GM23338 (cell line): ENCODE measurements at places on chromosomes 11 and 22. TPM values are rescaled to one million over a fixed set of nuclear protein-coding genes. Genes with fewer than 3 reads are reported as not detected.
A peak's percentile ranks its signal among the peaks of the same experiment; 100 is the strongest.

OR5M10 gene
- not detected in 2 replicates for total RNA-seq

LINC01488 gene
- total RNA-seq: not detected in 2 replicates

DUSP8 gene
- total RNA-seq: 1.1 and 3.3 TPM in 2 replicates

PIH1D2 gene
- 0.16 and 0.80 TPM in 2 replicates for total RNA-seq

PRR5L gene
- total RNA-seq: 6.6 and 8.9 TPM in 2 replicates

KRTAP5-7 gene
- total RNA-seq: not detected in 2 replicates

UBQLNL gene
- 0.35 and 0.52 TPM in 2 replicates for total RNA-seq

KCNQ1 gene
- 0.87 and 1.2 TPM in 2 replicates for total RNA-seq

SCGB1D2 gene
- not detected in 2 replicates for total RNA-seq

USP47 gene
- 32.1 and 36.7 TPM in 2 replicates for total RNA-seq

DNA sequence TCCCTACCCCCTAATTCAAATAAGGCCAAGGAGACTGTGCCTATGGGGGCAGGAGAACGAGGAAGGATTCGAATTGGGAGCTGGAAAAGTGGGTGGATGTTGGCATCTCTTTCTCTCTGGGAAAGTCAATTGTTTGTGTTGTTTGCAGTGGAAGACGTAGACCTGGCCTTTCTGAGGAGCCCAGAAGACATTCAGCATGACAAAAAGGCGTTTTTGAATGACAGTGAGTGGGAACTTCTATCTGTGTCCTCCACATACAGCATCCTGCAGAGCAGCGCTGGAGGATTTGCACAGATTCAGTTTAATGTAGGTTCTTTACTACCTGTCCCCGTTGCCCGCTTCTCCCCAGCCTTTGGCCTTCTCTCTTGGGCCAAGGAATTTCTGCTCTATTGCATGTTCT, 28.2 kb downstream of the HTR3B start:
- peak; percentile 64 for DNase-seq

DNA sequence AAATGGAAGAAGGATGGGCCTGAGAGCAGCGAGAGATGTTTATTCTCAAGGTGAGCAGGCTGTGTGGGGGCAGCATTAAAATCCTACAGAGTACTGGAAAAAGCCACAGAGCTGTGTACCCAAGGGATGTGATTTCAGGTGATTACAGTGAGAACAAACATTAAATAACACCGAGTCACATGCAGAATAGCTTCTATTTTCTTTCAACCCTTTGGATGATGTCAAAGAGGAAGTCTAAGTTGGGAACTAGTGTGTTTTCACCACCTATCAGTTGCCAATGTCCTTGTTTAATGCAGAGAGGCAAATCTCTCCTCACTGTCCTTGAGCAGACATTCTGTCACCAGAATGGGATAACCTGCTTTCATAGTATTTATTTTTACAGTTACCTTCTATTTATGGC, 379.6 kb upstream of the NARS2 start:
- DNase-seq: no peak

DNA sequence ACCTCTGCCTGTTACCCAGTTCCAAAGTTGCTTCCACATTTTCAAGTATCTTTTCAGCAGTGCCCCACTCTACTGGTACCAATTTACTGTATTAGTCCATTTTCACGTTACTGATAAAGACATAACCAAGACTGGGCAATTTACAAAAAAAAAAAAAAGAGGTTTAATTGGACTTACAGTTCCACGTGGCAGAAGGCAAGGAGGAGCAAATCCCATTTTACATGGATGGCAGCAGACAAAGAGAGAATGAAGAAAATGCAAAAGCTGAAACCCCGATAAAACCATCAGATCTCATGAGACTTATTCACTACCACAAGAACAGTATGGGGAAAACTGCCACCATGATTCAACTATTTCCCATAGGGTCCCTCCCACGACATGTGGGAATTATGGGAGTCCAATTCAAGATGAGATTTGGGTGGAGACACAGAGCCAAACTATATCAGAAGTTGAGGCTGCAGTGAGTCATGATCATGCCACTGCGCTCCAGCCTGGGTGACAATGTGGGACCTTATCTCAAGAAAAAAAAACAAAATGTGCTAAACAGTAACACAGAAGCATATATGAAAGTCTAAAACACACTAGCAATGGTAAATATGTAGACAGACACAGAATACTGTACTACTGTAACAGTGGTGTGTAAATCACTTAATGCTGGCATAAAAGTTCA, 190.3 kb upstream of the ZC3H12C start:
- no peak for DNase-seq

DNA sequence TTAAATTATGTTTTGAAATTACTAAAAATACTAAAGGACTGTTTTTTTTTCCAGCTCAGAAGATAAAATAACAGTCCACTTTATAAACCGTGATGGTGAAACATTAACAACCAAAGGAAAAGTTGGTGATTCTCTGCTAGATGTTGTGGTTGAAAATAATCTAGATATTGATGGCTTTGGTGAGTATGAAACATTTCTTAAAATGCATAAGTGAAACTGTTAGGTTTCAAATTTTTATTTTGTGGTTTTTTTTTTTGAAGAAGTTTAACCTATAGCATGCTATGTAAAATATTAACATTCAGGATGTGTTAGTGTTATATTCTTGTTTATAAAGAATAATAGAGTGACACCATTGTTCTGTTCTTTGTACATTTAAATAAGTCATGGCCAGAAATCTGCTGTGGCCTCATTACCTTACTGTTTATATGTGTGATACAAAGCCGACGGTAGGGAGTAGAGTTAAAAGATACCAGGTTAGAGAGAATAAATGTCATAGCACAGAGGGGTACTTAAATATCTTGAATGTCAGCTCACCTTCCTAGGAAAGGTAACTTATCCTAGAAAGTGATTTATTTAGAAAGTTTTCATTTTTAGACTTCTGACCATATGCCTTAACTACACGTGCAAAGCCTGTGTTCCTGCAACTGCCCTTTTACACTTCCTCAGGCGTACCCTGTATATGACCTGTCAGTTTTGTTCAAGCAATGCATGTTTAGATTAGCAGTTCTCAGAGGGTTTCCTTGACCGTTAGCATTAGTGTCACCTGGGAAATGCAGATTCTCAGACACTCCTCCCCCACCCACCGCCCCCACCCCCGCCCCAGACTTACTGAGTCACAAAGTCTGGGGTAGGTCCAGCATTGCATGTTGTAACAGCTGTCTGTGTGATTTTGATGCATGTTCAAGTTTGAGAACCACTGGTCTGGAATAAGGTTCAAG, 6.3 kb downstream of the FDX1 start:
- no peak for DNase-seq

DNA sequence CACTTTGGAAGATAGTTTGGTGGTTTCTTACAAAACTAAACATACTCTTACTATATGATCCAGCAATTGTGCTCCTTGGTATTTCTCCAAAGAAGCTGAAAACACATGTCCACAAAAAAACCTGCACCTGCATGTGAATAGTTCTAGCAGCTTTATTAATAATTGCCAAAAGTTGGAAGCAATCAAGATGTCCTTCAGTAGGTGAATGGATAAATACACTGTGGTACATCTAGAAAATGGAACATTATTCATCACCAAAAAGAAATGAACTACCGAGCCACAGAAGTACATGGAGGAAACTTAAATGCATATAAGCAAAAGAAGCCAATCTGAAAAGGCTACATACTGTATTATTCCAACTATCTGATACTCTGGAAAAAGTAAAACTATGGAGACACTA, 569.1 kb upstream of the CCDC90B start:
- no peak for DNase-seq

- DNase-seq: peak; percentile 95
Observed at GRCh38 chr11:125941619-125942611, 3.9 kb upstream of the VSIG10L2 start.

DNA sequence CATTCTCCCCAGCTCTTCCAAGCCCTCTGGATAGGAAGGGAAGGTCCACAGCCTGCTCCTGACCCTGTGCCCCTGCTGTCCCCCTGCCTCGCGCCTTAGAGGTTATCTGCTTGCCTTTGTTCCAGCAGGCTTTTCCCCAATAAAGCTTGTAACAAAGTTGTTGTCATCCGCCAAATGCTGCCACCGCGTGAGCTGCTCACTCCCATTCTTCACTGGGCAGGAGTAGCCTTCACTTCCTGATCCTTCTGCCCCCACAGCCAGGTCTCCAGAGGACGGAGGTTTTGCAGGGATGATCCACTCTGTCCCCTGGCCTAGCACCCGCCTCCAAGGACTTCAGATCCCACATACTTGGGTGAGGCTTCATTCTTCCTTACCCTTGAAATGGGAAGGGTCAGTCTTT, 94.0 kb upstream of the RASSF10 start:
- no peak for DNase-seq

DNA sequence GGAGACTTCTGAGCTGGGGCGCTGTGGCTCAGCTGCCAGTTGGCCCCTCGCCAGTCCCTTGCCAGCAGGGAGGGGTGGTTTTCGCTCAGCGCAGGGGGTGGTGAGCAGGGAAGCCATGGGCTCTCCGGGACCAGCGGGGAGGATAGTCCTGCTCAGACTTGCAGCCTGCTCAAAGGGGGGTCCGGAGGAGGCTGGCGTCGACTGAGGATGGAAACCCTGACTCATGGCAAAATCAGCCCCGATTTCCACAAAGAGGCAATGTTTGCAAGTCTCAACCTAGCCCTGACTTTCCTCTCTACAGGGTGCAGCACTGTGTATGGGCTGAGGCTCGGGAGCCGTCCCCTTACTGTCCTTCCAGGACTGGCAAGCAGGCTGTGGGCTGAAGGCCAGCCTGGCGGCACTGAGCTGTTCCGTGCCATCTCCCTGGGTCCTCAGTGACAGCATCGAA, 35.1 kb downstream of the FBLN1 start:
- DNase-seq: no peak

DNA sequence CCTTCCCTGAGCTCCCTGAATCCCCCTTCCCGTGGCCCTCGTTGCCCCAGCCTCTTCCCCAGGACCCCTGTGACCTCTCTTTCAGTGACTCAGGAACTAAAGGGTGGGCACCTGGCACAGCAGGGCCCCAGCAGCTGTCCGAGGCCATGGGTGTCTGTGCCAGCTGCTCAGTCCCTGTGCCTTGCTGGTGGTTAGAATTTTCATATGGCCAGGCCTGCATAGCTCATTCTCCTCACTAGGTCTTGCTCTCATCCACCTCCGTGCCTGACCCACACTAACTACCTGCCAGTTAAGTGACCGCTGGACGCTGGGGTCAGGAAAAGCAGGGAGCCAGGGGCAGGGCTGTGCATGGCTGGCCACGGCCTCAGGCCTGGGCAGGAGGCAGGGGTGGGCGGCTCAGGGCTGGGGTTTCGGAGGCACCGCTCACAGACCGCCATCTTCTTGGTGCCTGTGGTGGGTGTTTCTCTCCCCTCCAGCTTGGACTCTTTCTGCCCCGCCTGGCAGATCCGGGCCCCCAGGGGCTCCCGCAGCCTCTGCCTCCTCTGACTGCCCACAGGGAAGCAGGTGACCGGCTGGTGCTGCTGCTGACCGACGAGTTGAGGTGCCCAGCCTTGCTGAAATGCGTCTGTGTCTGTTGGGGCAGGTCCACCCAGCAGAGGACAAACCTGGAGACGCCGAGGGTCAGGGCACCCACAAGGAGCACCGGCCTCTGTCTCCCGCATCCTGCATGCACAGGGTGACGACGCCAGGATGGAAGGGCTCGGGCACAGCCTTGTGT, 20.3 kb downstream of the MRGPRD start:
- no peak for DNase-seq

DNA sequence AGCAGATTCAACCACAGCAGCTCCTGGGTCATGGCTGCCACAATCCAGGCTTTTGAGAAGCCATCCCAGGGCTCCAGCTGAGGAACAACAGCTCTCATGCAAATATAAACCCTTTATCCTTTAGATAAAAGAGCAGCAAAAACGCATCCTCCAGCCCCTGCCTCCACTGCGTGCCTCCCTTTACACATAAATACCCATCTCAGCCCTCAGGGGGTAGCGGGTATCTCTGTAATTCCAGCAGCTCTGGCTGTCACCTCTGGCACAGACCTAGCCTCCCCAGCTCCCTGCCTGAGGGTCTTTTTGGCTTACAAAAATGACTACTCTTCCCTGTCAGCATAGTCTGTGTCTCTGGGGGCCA, 21.6 kb downstream of the LMO1 start:
- DNase-seq: peak; percentile 45
